Stimulated activated CD8-positive, alpha-beta memory T cell treated with anti-CD3 and anti-CD28 coated beads, Interleukin-7, amount 100 ng/mL, for 1 hour (primary cell): ENCODE measurements at places on chromosomes 7 and 10.

DNA sequence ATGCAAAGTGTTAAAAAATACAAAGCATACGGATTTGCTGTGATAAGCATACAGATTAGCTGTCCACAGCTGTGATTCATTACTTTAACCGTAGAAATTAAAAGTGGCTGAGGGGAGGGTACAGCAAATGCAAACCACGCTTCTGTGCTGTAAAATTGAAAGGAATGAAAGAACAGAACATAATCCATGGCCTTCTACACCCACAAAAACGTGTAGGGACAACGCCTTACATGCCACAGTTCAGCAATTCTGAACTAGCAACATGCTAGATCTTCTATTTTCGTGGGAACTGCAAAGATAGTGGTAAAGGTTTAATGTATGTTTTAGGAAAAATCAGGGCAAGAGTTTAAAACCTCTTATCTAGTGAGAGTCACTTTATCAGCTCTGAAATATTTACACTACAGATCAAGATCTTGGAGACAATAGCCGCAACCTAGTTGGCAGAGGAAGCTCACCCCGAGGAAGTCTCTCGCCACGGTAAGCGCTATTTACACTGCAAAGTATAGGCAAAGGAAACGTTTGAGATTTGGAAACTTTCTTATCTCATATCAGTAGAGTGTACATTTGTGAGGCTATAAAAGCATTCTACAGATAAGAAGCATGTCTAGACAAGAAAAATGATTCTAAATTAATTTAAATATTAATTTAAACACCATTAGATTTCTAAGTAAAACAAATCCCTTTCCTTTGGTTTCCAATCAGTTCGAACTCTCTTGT is 193.6 kb downstream of the MLLT10 start:
- DNase-seq: no peak

DNA sequence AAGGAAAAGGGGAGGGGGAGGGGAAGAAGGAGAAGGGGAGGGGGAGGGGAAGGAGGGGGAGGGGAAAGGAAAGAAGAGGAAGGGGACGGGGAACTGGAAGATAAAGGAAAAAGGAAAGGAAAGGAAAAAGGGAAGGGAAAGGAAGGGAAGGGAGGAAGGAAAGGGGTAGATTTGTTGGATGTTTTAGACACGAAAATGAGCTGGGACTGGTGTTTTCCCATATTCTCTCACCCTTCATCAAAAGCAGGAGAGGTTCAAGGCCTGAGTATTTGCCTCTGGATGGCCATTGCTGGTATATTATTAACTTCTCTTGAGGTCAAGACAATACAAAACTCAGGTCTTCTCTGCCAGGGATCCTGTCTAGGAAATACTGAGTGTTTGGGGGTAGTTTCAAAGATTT is 652.7 kb downstream of the ANKRD7 start:
- DNase-seq: no peak

GRCh38 chr7:107981466-107981865 is 21.5 kb downstream of the LAMB1 start:
- no peak for DNase-seq

- DNase-seq: no peak
Observed at GRCh38 chr10:105844241-105844640, 1203.2 kb downstream of the SORCS3 start.

DNA sequence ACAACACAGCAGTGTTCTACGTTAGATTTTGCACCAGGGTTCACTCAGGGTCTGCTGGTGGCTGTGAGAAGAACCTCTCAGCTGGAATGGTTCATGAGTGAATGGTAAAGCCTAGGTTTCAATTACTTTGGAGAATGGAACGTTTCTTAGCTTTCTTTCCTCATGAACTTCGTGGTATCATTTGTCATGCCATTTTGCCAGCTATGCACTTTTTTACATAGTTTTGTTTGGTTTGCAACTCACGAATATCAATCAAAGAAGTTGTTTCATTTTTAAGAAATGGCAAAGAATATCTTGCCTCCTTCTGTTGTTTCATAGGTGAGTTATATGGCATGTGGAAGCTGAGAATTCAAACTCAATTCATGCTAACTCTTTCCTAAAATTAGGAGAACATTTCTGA is 34.1 kb upstream of the RAB11FIP2 start:
- no peak for DNase-seq

GRCh38 chr10:114320249-114321116 is 81.4 kb downstream of the VWA2 start:
- no peak for DNase-seq

DNA sequence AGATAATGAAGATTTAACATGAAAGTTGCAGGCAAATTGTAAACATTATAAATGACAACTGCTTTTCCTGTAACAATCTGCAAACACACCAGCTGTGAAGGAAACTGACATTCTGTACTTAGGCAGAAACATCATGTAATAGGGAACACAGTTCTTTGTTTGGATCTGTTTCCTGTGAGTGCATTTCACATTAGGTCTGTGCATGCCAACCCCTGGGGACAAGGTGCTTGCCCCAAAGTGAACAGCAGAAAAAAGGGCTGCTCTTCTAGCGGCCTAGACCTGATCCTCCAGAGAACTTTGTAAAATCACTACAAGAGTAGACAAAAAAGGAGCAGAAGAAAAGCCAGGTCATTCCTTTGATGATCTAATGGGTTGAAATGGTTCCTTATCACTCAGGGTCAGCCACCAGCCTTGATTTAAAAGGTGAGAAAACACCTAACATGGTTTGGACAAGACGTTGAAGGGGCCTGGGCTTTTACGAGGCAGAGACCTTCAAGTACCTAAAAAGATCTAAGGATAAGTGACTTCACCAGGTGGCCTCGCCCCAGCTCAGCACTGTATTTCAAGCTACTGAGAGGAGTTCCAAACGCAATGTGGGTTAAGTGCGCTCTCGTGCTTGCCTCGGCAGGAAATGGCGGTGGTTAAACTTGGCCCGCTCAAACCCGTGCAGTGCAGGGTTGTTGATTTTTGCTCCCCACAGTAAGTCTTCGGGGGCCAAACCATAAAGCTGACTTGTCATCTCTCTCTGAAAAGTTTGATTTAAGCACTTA is 249.7 kb downstream of the CREB5 start:
- no peak for DNase-seq
